ENCODE measurements at places on chromosomes 12 and 14.

- DNase-seq = no peak
These were observed 54.6 kb downstream of the TRAFD1 start for GRCh38 chr12:112179916-112180315.

DNA sequence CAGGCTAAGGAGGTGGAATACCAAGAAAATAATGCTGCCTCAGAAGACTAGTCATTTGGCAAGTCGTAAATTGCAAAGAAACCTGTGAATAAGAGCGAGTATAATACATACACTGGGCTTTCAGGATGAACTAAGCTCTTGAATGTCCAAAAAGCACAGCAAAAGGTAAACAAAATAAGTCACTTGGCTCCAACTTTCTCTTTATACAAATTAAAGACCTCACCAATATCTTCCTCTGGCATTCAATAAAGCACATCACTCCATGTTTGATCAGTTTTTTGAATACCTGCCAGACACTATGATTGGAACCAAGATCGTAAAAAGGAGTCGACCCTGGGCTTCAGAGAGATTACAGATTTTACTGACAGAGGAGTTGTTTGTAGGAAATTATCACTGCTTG is 3.5 kb downstream of the DICER1 start:
- no peak for DNase-seq

GRCh38 chr12:97995559-97995958 is 519.8 kb upstream of the TMPO start:
- no peak for DNase-seq

GRCh38 chr12:123572391-123572790 is 12.0 kb upstream of the TMED2 start:
- no peak for DNase-seq

DNA sequence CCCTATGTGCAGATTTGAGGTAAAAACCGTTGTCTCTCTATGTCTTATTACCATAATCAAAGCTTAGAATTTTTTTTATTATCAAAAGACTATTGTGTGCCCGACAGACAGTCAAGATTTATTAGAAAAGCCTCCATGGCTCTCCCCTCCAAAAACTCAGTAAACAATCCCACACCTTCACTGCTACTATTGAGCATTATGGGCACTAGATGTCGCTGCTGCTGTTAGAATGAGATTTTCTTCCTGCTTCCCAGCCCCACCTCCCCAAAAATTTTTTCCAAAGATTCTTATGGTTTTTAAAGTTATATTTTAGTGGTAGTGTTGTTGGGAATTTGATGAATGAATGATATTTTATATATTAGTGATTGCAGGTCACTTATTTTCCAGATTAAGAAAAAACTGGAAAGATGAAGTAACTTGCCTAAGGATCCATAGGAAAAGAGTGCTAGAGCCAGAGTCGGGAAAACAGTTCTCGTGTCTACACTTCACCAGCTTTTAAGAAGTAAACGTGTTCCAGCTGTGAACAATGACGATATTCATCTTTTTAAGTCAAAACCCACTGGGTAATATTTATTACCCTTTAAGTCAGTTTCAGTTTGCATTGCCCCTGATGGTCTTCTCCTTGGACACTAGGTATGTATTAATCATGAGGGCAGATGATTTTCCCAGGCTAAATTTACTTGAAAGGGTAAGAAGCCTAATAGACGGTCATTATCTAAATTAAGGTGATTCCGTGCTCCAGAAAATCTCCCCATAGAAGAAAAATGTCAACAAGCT is 12.2 kb upstream of the FOXG1 start:
- DNase-seq = peak; percentile 84

DNA sequence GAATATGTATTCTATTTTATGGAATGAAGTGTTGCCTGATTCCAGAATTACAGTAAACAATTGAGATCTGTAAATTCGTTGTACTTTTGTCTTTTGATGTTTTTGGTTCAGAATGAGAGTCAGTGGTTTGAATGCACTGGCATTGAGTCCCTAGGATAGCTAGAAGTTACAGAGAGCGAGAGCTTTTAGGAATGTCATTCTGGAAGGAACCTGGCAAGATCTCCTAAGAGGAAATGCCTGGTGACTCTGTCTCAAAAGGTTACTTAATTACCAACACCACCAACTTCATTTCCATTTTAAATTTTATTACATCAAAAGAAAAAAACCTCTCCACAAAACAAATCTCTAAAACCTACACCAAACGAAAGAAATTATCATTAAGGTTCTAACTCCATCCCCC is 6.0 kb upstream of the CEBPE start:
- no peak for DNase-seq

GRCh38 chr14:52902971-52903619 is 47.8 kb downstream of the FERMT2 start:
- no peak for DNase-seq

DNA sequence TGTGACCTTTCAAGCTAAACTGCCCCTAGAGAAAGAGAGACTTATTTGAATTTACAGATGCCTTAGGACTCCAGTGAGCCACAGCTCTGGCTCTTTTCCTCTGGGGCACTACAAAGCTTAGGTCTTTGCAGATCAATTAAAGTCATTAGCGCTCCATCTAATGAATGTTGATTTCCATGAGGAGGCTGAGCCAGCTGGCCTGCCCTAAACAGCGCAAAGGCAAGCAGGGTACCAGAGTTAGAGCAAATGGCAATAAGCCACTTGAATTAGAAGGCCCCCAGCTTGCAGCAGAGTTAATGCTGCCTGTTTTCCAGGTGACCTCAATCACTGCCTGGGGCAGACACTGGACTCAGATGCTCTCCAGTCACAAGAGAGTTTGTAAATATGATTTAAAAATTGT is 695.3 kb downstream of the DIO2 start:
- DNase-seq = peak; percentile 93

DNA sequence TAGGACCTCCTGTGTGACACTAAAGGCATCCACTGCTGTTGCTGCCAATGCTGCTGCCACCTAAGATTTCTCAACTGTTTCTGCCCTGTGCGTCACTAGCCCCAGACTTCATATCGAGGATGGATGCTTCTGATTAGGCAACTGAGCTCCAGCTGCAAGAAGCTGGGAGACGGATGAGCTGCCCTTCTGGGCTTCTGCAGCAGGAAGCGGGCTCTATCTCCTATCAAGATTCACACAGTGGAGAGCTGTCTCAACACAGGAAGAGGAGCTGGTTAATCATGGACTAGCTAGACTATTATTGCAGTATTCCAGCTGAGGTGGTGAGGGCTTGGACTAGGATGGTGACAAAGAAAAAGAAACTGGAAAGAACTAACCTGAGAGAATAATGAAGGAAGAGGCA is 59.2 kb upstream of the PELI2 start:
- DNase-seq = peak; percentile 19

DNA sequence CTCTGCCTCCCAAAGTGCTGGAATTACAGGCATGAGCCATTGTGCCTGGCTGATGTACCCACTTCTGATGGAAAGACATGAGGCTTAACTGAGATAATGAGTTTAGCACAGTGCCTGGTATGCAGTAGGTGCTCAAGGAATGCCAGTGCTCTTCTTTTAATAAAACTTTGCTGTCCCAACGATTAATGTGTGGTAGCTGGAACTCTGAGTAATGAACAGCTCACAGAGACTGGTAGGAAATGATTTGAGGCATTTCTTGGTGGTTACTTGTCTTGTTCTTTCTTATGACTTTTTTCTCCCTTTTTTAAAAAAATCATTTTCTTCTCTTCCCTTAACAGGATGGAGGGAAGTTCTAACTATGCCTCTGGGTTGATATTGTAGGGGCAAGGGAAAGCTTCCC is 235.7 kb upstream of the PWP1 start:
- no peak for DNase-seq
